ENCODE measurements at places on chromosomes 6 and 20. TPM values are rescaled to one million over a fixed set of nuclear protein-coding genes. Genes with fewer than 3 reads are reported as not detected.

GRCh38 chr20:47175493-47175892 is 181.0 kb downstream of the ZMYND8 start:
- DNase-seq = no peak

GRCh38 chr6:16446273-16446672 is 207.9 kb downstream of the GMPR start:
- DNase-seq = no peak

DNA sequence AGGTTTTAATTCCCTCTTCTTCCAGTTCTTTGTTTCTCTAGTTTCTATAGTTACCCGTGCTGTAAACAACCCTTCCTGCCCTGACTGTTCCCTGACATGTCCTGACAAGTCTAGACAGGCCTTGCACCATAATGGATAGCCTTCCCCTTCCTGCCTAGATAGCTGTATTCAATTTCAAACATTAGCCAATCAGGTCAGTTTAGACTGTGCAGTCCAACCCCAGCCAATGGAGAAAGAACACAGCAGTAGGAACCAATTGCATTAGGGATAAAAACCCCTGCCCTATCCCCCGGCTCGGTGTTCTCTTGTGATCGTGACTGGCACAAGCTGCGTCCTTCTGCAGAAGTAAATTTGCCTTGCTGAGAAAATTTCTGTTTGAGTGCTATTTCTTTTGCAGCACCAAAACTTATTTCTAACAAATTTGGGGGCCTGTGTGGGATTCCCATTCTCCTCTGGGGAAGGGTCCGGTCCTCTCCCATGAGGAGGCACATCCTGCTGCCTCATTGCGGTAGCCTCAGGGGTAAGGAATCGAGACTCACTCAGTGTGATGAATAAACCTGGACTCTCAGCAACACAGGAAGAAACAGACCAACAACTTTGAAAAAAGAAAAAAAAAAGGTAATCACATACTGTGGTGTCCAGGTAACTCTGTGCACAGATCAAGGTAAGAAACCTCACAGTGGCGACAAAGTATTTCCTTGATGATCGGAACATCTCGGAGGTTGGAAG is 248.7 kb upstream of the ECI2 start:
- DNase-seq = no peak

DNA sequence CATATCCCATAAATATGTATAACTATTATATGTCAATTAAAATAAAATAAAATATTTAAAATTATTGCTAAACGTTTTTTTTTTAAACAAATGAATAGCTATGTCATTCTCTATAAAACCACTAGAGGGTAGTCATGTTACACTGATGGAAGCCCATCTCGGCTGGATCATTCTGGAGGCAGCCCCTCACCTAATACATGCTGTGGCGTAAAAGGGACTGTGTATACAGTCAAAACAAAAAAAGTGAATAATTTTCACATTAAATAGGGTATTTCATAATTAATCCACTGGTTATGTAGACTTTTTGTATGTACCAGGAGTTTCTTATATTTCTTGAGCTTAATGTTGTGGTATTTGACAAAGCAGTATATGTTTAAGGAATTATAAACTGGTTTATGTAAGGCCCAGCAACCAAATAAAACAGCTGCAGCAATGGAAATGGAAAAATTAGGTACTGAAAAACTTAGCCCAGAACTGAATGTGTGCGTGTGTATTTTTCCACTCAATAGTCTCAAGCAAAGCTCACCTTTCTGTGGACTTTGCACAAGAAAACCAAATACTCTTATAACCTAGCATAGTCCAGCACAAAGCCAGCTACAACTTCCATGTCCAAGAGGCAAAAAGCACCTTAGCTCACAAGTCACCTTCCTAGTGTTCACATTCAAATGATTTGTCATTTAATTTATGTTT is 81.7 kb downstream of the COL9A1 start:
- no peak for DNase-seq

DNA sequence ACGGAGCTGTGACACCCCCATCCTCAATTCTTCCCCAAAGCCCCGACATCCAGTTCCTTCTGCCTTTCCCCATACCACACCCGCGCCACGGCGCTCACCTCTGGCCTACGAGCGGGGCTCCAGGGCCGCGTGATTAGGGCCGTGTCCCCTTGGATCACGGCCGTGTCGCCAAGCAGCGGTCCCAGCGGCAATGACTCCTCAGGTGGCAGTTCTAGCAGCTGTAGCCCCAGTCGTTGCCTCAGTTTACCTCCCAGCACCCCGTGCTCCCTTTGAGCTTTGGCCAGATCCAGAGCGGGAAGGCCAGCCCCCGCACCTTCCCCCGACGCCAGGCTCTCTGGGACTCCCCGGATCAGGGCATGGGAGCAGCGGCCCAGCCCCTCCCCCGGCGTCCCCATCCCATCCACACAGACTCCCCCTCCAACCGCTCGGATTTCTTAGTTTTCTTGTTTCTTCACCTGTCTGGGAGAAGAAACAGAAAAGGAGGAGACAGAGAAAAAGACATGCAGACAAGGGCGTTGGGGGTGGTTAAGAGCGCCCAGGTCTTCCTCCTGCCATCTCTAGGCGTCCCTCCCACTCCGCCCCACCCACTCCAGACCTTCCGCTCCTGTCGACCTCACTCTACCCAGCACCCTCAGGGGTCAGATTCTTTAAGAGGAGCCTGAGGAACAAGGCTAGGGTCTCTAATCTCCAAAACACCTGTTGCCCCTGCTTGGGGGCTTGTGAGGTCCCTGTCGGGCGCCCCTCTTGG is at the start of gene DDAH2:
TSS of gene DDAH2 (minus strand) at position 533 of the 748 bp plus-strand sequence. CDS start at position 395, 138 bp downstream.
- no peak for DNase-seq

Gene DHX35
- total RNA-seq = 12.6 TPM

Gene NOL7
- 44.1 TPM for total RNA-seq
